CD4-positive, alpha-beta memory T cell (primary cell): ENCODE measurements at places on chromosomes 3 and 15.

- no peaks in the 10 kb centered on the region for H3K36me3 ChIP-seq
- H3K27ac ChIP-seq, result no peak overlapping the region
- no peaks in the 10 kb centered on the region for H3K27me3 ChIP-seq
- DNase-seq, result no peak
- H3K4me3 ChIP-seq, result no peak overlapping the region
- peaks cover 8% of the 10 kb centered on the region for H3K4me1 ChIP-seq
Observed at GRCh38 chr15:79307251-79307650, 3.7 kb upstream of the TMED3 start.

DNA sequence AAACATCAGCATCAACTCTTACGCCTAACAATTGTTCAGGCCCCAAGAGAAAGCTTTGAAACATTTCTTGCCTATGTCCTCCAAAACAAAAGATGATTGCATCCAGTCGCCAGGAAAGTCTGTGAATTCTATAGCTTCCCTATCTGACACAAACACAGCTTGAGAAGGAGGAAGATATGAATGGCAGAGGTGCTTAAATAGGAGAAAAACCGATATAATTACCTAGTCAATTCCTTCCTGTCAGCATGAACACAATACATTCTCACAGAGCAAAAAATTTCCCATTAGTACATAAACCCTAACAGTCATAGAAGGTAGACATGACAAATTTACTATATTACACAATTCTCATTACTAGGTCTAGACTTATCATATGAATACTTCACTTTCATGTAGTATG is 326.5 kb downstream of the CGGBP1 start:
- no peaks in the 10 kb centered on the region for H3K36me3 ChIP-seq
- no peak for DNase-seq
- H3K27ac ChIP-seq, result no peak overlapping the region

- no peak overlapping the region for H3K27ac ChIP-seq
- no peaks in the 10 kb centered on the region for H3K36me3 ChIP-seq
- H3K27me3 ChIP-seq, result no peaks in the 10 kb centered on the region
- H3K4me1 ChIP-seq, result peaks cover 3% of the 10 kb centered on the region
- DNase-seq, result no peak
Observed at GRCh38 chr3:4474683-4475490, 7.8 kb upstream of the SUMF1 start.

GRCh38 chr3:163573324-163573723 is 1505.0 kb downstream of the SI start:
- no peaks in the 10 kb centered on the region for H3K36me3 ChIP-seq
- H3K4me1 ChIP-seq, result no peaks in the 10 kb centered on the region
- no peak overlapping the region for H3K27ac ChIP-seq
- no peak overlapping the region for H3K4me3 ChIP-seq
- no peaks in the 10 kb centered on the region for H3K27me3 ChIP-seq

DNA sequence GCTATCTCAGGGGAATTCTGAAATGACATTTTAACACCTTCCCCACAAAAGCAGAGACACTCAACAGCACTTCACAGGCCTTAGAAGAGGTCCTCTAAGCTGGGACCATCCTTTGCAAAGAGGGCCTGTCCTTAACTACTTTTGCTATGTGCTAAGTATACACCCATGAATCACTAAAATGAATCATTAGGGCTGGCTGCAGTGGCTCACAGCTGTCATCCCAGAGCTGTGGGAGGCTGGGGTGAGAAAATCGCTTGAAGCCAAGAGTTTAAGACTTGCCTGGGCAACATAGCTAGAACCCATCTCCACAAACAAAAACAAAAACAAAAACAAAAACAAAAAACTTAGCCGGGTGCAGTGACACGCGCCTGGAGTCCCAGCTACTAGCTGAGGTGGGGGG is 53.9 kb upstream of the MELTF start:
- DNase-seq, result no peak
- H3K36me3 ChIP-seq, result no peaks in the 10 kb centered on the region

- no peak overlapping the region for H3K27ac ChIP-seq
- H3K4me3 ChIP-seq, result no peak overlapping the region
- H3K36me3 ChIP-seq, result no peaks in the 10 kb centered on the region
- DNase-seq, result no peak
- no peaks in the 10 kb centered on the region for H3K4me1 ChIP-seq
- H3K27me3 ChIP-seq, result no peaks in the 10 kb centered on the region
Observed at GRCh38 chr3:61729038-61729634, 167.8 kb downstream of the PTPRG start.
